Activated T-cell treated with anti-CD3 and anti-CD28 coated beads for 1 hour (primary cell): ENCODE measurements at places on chromosomes 5 and 9.

- DNase-seq = no peak
These were observed 19.1 kb upstream of the TRIO start for GRCh38 chr5:14123974-14124482.

GRCh38 chr9:105959531-105959930 is 265.2 kb downstream of the TMEM38B start:
- no peak for DNase-seq

GRCh38 chr5:10438301-10438700 is 3.4 kb upstream of the ROPN1L start:
- no peak for DNase-seq

DNA sequence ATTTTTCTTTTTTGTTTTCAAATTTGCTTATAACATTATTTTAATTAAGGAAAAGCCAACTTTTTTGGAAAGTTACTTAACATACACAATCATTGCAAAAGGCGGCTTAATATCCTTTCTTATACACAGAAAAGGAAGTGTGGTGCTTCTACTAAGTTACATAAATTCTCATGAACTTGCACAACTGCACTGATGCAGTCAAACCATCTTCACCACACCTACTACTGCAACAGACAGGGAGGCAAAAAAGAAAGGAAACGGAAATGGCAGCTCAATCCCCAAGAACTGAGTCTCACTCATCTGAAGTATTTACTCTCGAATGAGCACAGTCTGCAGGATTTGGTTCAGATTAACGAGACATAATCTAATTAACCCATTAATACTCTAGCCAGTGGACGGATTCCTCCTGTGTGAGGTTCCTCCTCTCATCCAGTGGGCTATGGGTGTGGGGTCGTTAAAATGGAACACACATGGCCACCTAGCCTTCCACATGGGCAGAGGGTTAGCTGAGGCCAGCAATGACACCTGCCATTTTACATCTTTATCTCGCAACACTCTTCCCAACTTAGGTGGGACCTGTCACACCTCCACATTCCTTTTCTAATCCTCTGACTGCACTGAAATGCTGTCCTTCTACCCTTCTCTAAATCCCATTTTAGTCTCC is 30.0 kb downstream of the GOLM1 start:
- DNase-seq = no peak

DNA sequence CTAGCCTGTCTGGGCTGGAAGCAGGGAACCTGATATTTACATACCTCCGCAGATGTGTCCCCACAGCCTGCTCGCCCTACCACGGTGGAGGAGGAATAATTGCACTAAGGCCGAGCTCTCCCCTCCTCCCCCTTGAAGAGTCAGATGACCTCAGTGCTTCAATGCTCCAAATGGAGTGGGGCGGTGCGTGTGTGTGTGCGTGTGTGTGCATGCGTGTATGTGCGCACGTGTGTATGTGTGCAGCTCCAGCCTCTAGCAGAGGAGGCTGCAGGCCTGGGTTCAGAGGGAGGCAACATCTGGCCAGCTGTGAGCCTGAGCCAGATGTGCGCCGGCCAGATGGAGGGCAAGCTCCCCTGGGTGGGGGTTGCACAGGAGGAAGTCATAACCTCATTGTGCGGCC is 90.5 kb downstream of the NRG2 start:
- DNase-seq = no peak

GRCh38 chr9:72703574-72703973 is 182.2 kb downstream of the TMC1 start:
- DNase-seq = no peak

DNA sequence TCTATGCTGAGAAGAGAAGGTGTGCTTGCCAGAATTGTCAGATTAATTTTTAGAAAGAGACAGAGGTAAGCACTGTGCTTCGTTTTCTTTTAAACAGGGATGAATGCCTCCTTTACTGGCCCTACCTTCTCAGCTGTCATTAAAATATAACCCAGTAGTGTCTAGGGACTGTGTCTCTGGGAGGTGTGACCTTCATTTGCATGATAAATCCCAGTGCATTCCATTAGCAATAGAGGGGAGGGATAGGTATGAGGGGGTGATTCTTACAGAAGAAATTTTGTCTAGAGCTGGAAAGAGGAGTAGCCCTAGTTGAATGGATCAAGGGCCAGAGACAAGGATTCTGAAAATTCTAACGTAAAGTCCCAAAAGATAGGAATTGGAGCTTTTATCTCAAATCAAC is 351.5 kb downstream of the BNC2 start:
- no peak for DNase-seq

GRCh38 chr5:154793599-154794524 is 38.7 kb downstream of the LARP1 start:
- no peak for DNase-seq

DNA sequence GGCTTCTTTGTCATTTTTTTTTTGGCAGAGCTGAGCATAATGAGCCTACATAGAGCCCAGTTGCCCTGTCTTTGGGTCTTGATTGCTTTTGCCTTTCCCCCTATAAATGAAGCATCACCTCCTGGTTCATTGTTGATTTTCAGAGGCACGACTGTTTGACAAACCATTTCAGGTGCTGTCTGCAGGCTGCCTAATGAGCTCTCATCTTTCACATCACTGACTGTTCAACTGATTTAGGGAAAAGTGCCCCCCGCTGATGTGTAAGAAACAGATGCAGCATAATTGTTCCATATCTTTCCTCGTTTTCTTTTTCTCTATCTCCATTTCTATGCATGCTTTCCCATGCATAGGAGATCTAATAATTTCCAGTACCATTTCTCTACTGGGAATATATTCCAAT is 338.6 kb downstream of the TMEM38B start:
- no peak for DNase-seq

GRCh38 chr5:107769519-107769918 is 98.8 kb upstream of the EFNA5 start:
- DNase-seq = no peak

- DNase-seq = no peak
These were observed 246.5 kb downstream of the PTPRD start for GRCh38 chr9:10366171-10366779.

DNA sequence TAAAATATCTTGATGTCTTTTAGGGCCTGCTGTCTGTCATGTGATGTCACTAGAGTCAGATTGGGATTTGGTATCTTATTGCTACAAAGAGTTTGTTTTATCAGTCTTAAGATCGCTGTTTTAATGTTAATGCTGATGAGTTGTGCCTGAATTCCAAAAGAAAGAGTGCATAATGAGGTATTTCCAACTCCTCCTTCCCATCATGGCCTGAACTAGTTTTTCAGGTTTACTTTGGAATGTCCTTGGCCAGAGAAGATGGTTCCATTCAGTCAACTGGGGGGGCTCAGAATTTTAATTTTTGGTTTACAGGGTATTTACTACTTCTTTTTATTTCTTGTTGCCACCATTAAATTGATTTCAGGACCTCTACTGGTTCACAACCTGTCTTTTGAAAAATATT is 74.3 kb upstream of the MARCHF11 start:
- no peak for DNase-seq

DNA sequence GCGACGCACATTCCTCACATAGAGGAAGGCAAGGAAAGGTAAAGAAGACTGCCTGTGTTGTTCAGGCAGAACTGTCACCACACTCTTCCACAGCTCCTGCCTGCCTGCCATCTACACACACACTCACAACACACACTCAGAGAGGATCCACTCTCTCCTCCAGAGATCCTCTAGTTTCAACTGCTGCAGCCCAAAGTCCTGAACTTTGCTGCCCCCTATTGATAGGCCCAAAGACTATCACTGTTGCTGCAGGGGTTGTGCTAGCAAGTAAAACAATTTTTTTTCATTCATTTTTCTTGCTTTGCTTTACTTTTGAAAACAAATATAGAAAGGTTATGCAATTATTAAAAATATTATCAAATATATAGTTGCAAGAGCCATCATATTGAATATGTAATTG is 5.9 kb upstream of the CFAP90 start:
- no peak for DNase-seq

DNA sequence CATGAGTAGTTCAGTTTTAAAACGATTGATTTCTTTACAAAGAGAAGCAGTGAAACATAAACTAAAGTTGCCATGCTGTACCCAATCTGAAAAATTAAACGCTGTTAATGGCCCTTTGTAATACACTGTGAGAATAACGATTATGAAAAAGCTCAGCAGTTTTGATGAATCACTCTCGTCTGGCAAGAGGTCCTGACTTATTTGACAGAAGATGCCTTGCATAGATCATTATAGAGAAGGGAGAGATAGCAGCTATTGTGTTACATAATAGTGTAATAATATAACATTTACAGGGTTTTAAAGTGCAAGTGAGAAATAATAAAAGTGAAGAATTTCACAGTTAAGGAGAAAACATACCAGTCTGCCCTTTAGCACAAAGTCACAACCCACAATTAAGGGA is 361.5 kb upstream of the CDH10 start:
- DNase-seq = no peak

GRCh38 chr9:10387282-10387681 is 225.5 kb downstream of the PTPRD start:
- DNase-seq = no peak

GRCh38 chr5:167785901-167786300 is 505.5 kb upstream of the WWC1 start:
- no peak for DNase-seq

DNA sequence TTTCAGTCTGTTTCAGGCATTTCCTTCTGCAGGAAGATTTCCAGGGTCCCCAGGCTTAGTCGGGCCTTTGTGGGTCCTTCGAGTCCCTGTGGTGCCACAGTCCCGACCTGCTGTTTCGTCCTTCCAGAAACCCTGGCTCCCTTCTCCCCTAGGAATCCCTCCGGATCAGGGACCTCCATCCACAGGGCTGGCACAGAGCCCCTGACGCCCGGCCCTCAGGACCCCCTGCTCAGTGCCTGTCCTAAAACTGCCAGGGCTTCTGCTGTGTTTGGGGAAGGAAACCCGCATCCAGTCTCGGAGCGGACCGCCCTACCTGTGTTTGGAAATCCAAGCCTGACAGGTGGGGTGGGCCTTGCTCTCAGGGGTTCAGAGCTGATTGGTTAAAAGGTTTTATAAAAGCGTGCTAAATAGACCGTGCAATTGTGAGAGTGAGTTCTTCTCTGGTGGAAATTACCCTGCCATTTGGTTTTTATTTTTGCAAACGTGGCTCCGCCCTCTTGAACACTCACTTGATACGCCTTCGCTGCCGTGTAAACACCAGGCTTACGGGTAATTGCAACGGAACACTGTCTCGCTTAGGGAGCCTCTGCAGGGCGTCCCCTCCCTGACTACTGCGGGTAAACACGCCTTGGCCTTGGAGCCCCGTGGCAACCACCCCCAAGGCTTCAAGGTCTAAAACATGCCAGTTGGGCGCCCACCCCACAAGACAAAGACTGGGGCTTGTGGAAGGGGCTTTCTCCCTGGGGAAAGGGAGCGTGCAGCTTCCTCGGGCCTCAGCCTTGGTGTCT is 121.2 kb downstream of the PHF2 start:
- no peak for DNase-seq

DNA sequence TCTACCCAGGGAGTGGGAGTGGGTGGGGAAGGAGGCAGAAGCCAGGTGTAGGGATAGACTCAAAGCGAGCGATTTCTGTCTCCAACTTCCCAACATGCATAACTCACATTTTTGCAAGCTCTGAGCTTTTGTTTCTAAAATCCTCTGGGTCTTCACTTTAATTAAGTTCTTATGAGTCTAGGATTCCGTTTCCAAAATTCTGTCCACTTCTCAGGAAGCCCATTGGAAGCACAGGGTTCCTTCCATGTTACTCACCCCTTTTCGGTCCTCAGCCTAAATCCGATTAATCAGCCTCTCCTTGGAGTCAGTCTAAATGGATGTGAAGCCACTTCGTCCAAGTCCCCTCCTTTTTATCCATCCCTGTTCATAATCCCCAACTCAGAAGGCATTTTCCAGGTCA is 1.4 kb downstream of the GPX3 start:
- DNase-seq = no peak

GRCh38 chr5:113808956-113809355 is 295.5 kb downstream of the YTHDC2 start:
- DNase-seq = no peak

GRCh38 chr9:110355911-110356310 is 18.2 kb upstream of the TXNDC8 start:
- DNase-seq = no peak
